ENCODE measurements at places on chromosomes 6 and 20. TPM values are rescaled to one million over a fixed set of nuclear protein-coding genes. Genes with fewer than 3 reads are reported as not detected.

The NHSL1 gene
- polyA plus RNA-seq = 1.5 TPM

The RNF182 gene
- 8.0 TPM for polyA plus RNA-seq

The NHLRC1 gene
- polyA plus RNA-seq = 1.2 TPM

The ALDH8A1 gene
- 6.9 TPM for polyA plus RNA-seq
